Natural killer cell (primary cell): ENCODE measurements at places on chromosomes 16 and 17. TPM values are rescaled to one million over a fixed set of nuclear protein-coding genes. Genes with fewer than 3 reads are reported as not detected.
A peak's percentile ranks its signal among the peaks of the same experiment; 100 is the strongest.

DNA sequence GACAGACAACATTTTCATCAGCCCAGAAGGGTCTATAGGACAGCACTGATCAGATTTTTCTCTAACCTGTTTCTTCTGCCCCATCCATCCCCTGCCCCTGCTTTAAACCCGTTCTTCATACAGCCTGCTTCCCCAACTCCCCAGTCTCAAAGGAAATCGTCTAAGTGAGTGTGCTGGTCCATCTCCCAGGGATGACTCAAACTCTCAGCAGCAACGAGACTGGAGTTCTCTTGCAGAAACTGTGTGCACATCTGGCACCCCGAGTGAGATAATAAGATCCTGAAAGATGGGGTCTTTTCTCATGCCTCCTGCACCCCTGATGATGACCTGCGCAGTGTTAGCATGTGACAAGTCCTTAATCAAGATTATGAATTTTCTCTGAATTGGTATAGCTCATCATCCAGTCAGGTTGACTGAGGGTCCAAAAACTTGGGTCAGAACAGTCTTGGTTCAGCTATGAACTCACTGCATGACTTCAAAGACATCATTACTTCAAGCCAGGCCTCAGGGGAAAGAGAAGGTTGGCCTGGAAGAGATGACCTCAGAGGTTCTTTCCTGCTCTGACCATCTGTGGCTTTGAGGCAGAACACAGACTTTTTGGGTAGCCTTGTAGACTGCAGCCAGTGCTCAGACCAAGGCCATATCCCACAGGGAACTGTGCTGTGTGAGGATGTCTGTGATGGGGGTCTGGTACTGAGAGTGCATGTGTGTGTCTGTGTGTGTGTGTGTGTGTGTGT, 117.9 kb downstream of the SPACA3 start:
- DNase-seq = no peak

DNA sequence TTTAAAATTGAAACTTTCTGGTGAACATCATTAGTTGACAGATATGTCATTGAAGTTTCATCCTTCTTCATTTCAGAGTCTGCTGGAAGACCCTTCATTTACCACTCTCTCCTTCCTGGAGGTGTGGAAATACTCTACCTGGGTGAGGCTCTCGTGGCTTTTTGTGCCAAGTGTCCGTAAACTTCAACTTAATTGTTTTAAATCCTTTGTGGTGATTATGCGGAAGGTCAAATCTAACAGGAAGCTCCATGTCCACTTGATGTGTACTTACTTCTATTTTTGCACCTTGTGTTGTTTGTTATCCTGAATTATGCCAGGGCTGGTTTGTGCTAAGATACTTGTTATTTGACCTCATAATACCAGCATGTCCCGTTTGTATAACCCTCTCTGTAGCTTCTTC, 129.2 kb downstream of the WWOX start:
- DNase-seq = no peak

- peak; percentile 69 for DNase-seq
Measured at GRCh38 chr17:78970834-78971755, 8.6 kb downstream of the LGALS3BP start.

- DNase-seq = no peak
Measured at GRCh38 chr17:40447806-40448205, 4.6 kb downstream of the IGFBP4 start.

GRCh38 chr16:8982816-8983215, 19.1 kb upstream of the USP7 start:
- no peak for DNase-seq

- no peak for DNase-seq
Measured at GRCh38 chr16:73183611-73184092, 135.7 kb upstream of the ZFHX3 start.

DNA sequence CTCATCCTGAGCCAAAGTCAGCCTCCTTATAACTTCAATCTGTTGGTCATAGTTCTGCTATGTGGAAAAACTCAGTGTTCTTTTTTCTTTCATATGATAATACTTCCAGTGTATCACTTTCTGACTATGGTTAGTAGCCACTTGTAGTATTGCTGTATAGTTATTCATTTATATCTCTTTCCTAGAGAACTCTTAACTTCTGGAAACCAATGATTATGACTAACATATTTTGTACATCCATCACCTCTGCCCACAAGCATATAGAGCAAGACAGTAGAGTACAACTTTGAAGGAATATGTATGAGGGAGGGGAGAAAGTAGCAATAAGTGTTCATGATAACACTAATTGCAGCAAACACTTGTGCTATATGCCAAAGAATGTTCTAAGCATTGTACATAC, 38.6 kb downstream of the COX10 start:
- no peak for DNase-seq

- no peak for DNase-seq
Measured at GRCh38 chr16:75714661-75715060, 11.6 kb downstream of the CPHXL start.

DNA sequence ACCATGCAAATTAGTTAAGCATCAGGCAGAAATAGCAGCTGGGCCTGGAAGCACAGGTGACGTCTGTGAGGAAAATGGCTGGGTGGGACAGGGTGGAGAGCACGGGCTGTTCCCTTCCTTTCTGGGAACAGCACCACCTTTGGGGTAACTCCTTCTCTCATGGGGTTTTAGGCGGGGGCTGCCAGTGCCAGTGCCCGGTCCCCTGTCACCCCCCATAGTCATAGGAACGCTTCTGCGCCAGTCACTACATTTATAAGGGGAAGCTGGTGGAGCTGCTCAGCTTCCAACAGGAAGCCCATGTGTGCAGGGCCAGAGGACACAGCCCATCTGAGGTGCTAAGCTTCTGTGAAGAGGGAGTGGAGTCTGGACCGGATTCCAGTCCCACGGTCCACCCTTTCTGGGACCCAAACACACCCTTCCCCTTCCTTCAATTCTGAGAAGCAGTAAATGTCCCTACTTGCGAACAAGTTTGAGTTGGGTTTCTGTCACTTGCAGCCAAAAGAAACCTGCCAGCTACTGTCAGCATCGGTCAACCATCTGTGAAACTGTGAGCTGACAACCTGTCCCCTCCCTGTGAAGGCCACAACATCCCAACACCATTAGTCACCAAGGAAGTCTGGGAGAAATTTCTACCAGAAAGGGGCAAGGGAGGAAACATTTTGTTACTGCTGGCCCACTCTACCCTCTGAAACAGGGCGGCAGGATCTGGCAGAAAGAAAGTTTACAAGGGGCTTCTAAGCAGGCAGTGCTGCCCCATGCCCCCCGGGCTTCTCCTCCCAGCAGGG, 86.0 kb upstream of the AMZ2 start:
- DNase-seq = no peak

- DNase-seq = no peak
Measured at GRCh38 chr17:66661411-66662256, 173.3 kb upstream of the CACNG5 start.

GRCh38 chr17:31318298-31318801, 3.1 kb downstream of the EVI2A start:
- no peak for DNase-seq

- no peak for DNase-seq
Measured at GRCh38 chr16:31395647-31396046, 2.5 kb downstream of the ITGAD start.

- DNase-seq = no peak
Measured at GRCh38 chr16:68889508-68890150, 46.3 kb downstream of the TANGO6 start.

GRCh38 chr16:83627996-83628395, 179.8 kb upstream of the HSBP1 start:
- no peak for DNase-seq

GRCh38 chr17:15472891-15473290, 5.5 kb upstream of the CDRT4 start:
- no peak for DNase-seq

DNA sequence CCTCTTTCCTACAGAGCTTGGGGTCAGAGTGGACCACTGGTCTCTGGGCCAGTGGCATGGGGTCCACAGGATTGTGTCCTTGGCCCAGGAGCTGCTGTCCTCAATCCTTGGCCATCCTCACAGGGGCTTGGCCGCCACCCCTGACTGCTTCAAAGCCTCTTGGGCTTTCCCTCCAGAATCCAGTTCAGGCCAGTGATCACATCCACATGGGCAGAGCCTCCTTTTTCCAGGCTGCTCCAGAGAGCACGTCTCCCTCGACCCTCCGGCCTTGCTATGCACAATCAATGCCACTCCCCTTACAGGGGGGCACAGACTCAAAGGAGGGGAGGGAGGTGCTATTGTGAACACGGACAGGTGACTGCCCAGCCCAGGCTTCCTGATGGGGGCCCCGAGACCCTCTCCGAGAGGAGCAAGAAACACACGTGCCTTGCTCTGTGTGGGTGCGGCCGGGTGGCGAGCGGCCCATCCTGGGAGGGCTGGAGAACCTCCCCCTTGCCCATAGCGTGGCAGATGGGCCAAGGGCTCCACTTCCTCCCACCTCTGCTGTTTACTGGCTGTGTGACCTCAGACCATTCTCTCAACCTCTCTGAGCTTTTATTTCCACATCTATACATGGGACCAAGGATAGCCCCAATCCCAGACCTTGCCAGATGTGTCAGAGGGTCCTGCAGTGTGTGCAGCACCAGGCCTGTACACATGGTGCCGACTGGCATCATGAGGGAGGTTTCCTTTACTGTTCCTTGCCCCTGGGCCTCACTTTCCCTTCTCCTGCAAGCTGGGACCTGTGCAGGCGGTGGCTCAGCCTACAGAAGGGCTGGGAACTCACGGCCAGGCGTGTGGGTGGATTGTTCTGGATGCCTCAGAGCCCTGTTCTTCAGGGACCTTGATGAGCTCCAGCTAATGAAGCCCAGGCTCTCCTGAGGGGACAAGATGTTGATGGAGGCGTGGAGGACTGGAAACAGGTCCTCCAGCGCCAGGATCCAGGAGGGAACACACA, 229.0 kb upstream of the GSE1 start:
- DNase-seq = no peak

DNA sequence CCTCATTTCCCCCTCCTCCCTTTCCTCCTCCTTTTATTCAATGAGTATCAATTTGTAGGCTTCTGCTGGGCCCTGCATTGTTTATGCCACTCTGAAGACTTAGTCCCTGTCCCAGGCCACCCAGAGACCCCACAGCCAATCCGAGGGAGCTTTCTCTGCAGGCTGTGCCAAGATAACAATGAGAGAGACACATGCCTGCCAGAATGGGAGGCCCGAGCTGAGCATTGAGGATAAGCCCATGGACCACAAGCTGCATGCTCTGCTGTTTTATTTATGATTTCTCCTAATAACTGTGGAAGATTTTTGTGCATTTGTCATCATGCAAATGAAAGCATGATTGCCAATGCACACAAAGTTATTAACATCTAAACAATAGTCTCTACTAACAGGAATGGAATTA, 3.0 kb downstream of the RCVRN start:
- no peak for DNase-seq

DNA sequence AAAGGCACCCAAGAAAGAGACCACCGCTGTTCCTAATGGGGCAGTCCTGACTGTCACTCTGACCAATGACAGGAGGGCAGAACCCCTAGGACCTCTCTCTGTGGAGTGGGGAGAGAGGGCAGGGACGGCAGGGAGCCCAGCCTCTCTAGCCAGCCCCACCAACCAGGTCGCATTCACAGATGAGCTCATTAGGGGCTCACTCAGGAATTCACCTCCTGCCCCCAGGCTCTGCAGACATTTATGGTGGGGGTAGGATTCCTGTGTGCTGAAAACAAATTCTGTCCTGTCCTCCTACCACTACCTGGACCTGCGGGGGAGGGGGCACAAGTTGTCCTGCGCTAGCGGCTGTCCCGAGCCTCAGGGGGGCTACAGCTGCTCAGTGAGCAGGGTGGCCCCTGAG, 27.7 kb upstream of the GPRC5C start:
- no peak for DNase-seq

The CMTM2 gene
- 0.61 TPM for total RNA-seq

The PLCD3 gene
- total RNA-seq = 2.5 TPM

The CTRB1 gene
- total RNA-seq = not detected

The WIPF2 gene
- total RNA-seq = 43.9 TPM

The OMG gene
- total RNA-seq = 1.3 TPM

The CCL17 gene
- not detected for total RNA-seq

The CCL4L2 gene
- 25.4 TPM for total RNA-seq

The CFAP97D1 gene
- total RNA-seq = not detected

The KRT9 gene
- total RNA-seq = not detected

The MYH2 gene
- total RNA-seq = not detected
